Fibroblast of lung (primary cell): ENCODE measurements at places on chromosomes 5 and 9. TPM values are rescaled to one million over a fixed set of nuclear protein-coding genes. Genes with fewer than 3 reads are reported as not detected.

DNA sequence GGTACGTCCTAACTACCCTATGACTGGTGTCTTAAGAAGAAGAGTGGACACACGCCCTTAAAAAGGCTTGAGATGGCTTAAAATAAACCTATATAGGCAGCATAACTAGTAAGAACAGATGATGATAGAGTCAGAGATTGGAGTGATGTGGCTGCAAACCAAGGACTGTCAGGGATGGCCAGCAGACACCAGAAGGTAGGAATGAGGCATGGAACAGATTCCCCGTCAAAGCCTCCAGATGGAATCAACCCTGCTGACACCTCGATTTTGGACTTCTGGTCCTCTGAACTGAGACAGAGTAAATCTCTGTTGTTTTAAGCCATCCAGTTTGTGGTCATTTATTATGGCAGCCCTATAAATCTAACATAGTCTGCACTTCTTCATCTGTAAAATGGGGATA is 7.4 kb downstream of the TMOD1 start:
- H3K27me3 ChIP-seq, result peaks cover 5% of the 10 kb centered on the region
- H3K36me3 ChIP-seq, result no peaks in the 10 kb centered on the region
- H3K4me1 ChIP-seq, result no peaks in the 10 kb centered on the region
- no peak overlapping the region for H3K27ac ChIP-seq
- H3K4me3 ChIP-seq, result no peak overlapping the region
- DNase-seq, result no peak

- H3K36me3 ChIP-seq, result no peaks in the 10 kb centered on the region
- DNase-seq, result no peak
- no peak overlapping the region for H3K4me3 ChIP-seq
- H3K27ac ChIP-seq, result no peak overlapping the region
- no peaks in the 10 kb centered on the region for H3K27me3 ChIP-seq
- no peaks in the 10 kb centered on the region for H3K4me1 ChIP-seq
Observed at GRCh38 chr9:81915801-81916505, 12.3 kb upstream of the SPATA31D4 start.

DNA sequence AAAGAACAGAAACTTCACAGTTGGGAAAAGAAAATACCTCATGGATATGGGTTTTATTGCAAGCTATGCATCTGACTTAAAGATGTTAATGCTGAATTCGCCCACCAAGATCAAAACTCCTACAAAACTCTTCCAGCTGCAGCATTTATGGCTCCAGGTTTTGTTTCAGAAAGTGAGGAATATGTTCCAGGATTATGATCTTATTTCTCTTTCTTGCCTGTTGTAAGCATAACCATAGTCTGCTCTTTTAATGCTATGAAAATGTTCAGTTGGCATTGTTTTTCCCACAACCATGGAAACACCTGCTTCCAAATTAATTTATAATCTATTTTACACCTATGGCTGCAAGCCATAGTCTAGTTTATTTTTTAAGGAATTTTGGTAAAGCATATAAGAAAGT is 34.9 kb upstream of the FST start:
- no peak overlapping the region for H3K27ac ChIP-seq
- H3K4me3 ChIP-seq, result no peak overlapping the region
- no peaks in the 10 kb centered on the region for H3K27me3 ChIP-seq
- H3K4me1 ChIP-seq, result no peaks in the 10 kb centered on the region
- no peaks in the 10 kb centered on the region for H3K36me3 ChIP-seq

DNA sequence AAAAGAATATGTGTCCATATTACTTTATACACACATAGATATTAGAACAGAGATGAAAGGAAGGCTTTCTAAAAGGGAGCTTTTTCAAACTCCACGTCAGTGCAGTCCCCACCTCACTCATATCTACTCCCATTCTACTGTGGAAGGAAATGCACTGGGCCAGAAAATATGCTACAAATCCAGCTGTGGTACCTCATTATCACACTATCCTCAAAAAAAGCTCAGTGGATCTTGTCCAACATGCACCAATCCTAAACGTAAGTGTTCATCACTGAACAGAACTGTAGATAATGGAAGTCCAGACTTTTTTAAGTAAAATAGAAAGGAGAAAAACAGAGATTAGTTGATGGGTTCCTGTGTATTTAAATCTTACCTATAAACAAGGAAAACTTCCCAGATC is 27.9 kb downstream of the TRPM6 start:
- no peaks in the 10 kb centered on the region for H3K4me1 ChIP-seq
- H3K4me3 ChIP-seq, result no peak overlapping the region
- no peaks in the 10 kb centered on the region for H3K27me3 ChIP-seq
- no peak overlapping the region for H3K27ac ChIP-seq

- no peak for DNase-seq
- no peaks in the 10 kb centered on the region for H3K27me3 ChIP-seq
- peaks cover 6% of the 10 kb centered on the region for H3K4me1 ChIP-seq
- no peaks in the 10 kb centered on the region for H3K36me3 ChIP-seq
Observed at GRCh38 chr5:109407913-109408312, 1.9 kb downstream of the PJA2 start.

- H3K4me3 ChIP-seq, result no peak overlapping the region
- H3K36me3 ChIP-seq, result no peaks in the 10 kb centered on the region
- no peaks in the 10 kb centered on the region for H3K4me1 ChIP-seq
- H3K27ac ChIP-seq, result no peak overlapping the region
- no peaks in the 10 kb centered on the region for H3K27me3 ChIP-seq
Observed at GRCh38 chr9:26949637-26950069, 2.6 kb upstream of the PLAA start.

DNA sequence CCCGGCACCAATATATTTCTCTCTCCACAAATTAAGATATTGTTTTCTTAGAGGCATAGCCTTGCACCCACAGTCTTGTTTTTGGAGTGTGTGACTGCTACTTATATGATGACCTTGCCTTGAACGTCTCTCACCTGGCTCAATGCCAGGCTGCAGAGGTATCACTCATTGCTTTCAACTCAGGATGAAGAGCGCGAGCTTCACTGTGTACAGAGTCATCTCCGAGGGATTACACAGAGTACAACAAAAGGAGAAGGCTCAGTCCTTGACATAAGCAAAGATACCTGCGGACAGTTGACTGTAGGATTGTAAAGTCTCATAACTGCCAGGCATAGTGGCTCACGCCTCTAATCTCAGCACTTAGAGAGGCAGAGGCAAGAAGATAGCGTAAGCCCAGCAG is 53.8 kb downstream of the CD180 start:
- H3K36me3 ChIP-seq, result peaks cover 6% of the 10 kb centered on the region
- DNase-seq, result no peak
- H3K4me1 ChIP-seq, result no peaks in the 10 kb centered on the region
- H3K27ac ChIP-seq, result no peak overlapping the region
- H3K27me3 ChIP-seq, result no peaks in the 10 kb centered on the region
- H3K4me3 ChIP-seq, result no peak overlapping the region

DNA sequence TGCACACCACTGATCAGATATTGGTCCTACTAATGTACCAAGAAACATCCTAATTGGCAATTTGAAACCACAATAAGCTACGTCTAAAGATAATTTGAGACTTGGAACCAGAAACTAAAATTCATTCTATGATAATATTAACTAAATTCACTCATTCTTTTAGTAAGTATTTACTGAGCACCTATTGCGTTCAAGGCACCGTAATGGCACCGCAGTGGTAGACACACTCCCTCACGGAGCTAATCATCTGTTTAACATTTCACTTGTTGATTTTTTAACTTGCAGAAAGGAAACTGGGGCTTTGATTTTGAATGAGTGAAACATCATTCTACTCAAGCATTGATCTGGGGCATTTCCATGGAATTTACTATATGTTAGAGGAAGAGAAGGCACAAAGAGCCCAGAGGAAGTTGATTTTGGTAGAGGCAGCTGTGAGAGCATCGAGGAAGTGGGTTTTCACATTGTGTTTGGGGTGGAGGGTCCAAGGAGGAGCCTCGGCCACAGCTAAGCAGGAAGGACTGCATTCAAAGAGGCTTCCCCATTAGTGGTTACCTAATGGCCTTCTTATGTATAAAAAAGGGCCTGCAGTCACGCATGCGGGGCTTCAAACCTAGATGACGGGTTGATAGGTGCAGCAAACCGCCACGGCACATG is 7.1 kb downstream of the RAPGEF1 start:
- no peaks in the 10 kb centered on the region for H3K27me3 ChIP-seq
- H3K4me1 ChIP-seq, result peaks cover 46% of the 10 kb centered on the region
- H3K4me3 ChIP-seq, result no peak overlapping the region
- peak overlapping the region; percentile 69 for H3K27ac ChIP-seq
- DNase-seq, result no peak

DNA sequence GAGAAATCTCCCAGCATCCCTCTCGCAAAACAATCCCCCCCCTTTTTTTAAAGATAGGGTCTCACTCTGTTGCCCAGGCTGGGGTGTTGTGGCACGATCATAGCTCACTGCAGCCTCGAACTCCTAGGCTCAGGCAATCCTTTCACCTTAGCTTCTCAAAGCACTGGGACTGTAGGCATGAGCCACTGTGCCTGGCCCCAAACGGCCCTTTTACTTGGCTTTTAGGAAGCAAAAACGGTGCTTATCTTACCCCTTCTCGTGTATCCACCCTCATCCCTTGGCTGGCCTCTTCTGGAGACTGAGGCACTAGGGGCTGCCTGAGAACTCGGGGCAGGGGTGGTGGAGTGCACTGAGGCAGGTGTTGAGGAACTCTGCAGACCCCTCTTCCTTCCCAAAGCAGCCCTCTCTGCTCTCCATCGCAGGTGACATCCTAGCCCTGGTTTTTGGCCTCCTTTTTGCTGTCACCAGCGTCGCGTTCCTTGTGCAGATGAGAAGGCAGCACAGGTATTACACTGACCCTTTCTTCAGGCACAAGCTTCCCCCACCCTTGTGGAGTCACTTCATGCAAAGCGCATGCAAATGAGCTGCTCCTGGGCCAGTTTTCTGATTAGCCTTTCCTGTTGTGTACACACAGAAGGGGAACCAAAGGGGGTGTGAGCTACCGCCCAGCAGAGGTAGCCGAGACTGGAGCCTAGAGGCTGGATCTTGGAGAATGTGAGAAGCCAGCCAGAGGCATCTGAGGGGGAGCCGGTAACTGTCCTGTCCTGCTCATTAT is 6.8 kb downstream of the CA9 start:
- peaks cover 22% of the 10 kb centered on the region for H3K36me3 ChIP-seq
- peaks cover 34% of the 10 kb centered on the region for H3K4me1 ChIP-seq
- no peak overlapping the region for H3K27ac ChIP-seq

- no peak for DNase-seq
- H3K4me3 ChIP-seq, result no peak overlapping the region
- H3K36me3 ChIP-seq, result no peaks in the 10 kb centered on the region
- no peak overlapping the region for H3K27ac ChIP-seq
- H3K4me1 ChIP-seq, result no peaks in the 10 kb centered on the region
Observed at GRCh38 chr9:86598411-86599239, 244.4 kb upstream of the TUT7 start.

GRCh38 chr5:109045710-109046109 is 298.0 kb downstream of the FER start:
- H3K4me3 ChIP-seq, result no peak overlapping the region
- no peak for DNase-seq
- no peaks in the 10 kb centered on the region for H3K27me3 ChIP-seq
- no peaks in the 10 kb centered on the region for H3K36me3 ChIP-seq
- H3K27ac ChIP-seq, result no peak overlapping the region

DNA sequence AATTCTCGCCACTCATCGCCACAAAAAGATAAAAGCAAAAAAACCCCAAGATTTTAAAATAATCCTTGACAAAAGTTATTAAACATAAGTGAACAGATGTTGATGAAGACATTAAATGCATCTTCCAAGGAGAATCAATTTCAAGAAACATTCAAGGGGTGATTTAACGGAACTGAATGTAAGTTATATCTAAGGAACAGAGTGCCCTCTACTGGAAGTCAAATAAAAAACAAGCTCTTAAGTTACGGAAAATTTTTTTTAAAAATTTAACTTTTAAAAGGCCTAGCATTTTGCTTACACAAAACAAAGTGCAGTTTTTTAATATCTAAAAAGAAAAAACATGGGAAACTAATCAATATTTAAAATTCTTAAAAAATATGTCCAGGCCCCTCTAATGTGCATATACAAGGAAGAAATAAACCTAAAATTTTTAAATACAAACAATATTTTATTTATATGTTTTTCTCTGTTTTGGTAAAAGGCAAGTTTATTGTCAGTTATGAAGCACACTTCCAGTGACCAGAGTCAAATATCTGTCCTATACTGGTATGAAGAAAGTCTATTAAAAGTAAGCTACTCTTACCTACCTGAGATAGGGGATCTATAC is 28.0 kb downstream of the TEX10 start:
- peak; percentile 61 for DNase-seq
- H3K27me3 ChIP-seq, result no peaks in the 10 kb centered on the region
- H3K4me3 ChIP-seq, result no peak overlapping the region
- no peak overlapping the region for H3K27ac ChIP-seq

- peak; percentile 98 for DNase-seq
- H3K27me3 ChIP-seq, result no peaks in the 10 kb centered on the region
- H3K4me3 ChIP-seq, result no peak overlapping the region
- H3K27ac ChIP-seq, result peak overlapping the region; percentile 13
- peaks cover 3% of the 10 kb centered on the region for H3K4me1 ChIP-seq
- H3K36me3 ChIP-seq, result no peaks in the 10 kb centered on the region
Observed at GRCh38 chr5:113574417-113574816, 60.9 kb downstream of the YTHDC2 start.

- no peaks in the 10 kb centered on the region for H3K36me3 ChIP-seq
- DNase-seq, result no peak
- peaks cover 5% of the 10 kb centered on the region for H3K4me1 ChIP-seq
- H3K27me3 ChIP-seq, result no peaks in the 10 kb centered on the region
- H3K4me3 ChIP-seq, result no peak overlapping the region
- H3K27ac ChIP-seq, result no peak overlapping the region
Observed at GRCh38 chr5:123949807-123950340, 437.9 kb downstream of the CSNK1G3 start.

DNA sequence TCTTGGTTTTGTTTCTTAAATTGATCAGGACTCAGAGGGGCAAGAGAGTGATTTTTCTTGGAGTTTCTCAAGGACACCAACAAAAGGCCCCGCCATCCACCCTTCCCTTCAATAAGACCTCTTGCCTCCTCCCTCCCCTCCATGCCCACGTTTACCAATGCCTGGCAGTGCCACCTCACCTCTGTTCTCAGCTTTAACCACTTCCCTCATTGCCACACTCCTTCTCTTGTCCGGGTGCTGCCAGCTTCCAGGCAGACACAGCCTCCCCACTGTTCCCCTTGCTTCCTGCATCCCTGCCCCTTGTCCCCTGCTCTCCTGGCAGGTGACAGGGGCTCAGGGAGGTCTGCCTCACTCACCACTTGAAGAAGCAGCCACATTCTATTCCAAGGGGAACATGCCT is 90.8 kb downstream of the LHX2 start:
- H3K36me3 ChIP-seq, result no peaks in the 10 kb centered on the region
- no peak overlapping the region for H3K4me3 ChIP-seq
- no peak overlapping the region for H3K27ac ChIP-seq
- DNase-seq, result no peak

The SLC12A2 gene
- polyA plus RNA-seq, result 11.3 and 18.6 TPM in 2 replicates

The ABO gene
- polyA plus RNA-seq, result not detected in 2 replicates

The LCN15 gene
- polyA plus RNA-seq, result not detected in 2 replicates

The ENTREP1 gene
- 0.03 and 0.06 TPM in 2 replicates for polyA plus RNA-seq

The HTR4 gene
- not detected in 2 replicates for polyA plus RNA-seq

The SPOCK1 gene
- polyA plus RNA-seq, result 34.9 and 44.9 TPM in 2 replicates

The PCDHB11 gene
- 0.11 and 0.36 TPM in 2 replicates for polyA plus RNA-seq

The FOXI1 gene
- not detected in 2 replicates for polyA plus RNA-seq
